ENCODE measurements at places on chromosomes 1 and 21.

- peak; percentile 24 for DNase-seq
Measured at GRCh38 chr21:42652527-42653230, 742 bp upstream of the PDE9A start.

DNA sequence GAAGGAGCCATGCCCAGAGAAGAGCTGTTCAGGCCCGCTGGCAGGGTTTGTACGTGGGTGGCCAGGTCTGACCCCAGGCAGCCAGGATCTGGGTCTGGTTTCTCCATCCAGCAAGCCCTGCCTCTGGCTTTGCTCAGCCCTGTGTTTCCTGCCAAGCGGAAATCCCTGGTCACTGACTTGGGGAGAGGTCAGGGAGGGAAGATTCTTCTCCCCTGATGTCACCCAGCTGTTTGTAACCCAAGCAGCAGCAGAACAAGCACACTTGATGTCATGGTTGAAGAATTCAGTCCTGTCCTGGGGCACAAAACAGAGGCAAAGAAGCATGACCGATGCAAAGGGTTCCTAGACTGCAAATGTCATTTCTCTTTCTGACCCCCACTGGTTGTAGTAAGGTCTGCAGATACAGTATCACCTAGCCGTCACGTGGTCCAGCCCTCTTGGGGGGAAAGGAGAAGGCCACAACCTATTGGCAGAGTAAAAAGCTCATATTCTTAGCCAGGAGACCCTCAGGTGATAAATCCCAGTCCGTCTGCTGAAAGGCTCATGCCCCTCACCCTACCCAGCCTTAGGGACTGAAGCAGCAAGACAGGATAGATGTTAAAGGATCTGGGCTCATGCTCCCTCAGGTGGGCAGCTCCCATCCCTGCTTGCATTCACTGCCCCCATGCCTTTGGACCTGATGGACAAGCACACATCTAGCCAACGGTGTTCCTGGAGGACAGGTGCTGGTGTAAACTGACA, 120.9 kb downstream of the SYT2 start:
- no peak for DNase-seq

DNA sequence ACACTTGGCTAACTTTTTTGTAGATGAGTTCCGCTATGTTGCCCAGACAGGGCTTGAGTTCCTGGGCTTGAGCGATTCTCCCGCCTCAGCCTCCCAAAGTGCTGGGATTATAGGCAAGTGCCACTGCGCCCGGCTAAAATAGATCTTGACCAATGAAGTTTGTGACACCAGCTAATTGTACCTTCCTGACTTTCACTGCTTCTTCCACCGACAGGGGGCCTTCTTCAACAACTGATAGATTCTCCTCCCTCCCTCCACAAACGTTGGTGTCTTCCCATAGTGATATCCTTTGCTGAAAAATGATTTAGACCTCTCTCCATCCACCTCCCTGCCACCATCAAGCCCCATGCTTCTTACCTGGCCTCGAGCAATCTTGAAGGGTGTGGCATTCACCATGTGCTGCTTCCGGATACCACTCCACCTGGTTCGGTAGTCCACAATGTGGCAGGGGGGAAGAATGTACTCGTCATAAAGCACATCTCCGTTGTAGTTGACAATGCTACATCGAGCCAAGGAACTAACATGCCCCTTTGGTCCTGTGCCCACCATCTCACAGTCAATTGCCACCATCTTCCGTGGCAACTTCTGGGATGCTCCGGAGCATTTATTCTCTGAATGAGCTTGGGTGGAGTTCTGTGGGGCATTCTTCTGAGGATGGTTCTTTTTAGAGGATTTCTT, 1.6 kb upstream of the METTL25B start:
- DNase-seq: peak; percentile 91

DNA sequence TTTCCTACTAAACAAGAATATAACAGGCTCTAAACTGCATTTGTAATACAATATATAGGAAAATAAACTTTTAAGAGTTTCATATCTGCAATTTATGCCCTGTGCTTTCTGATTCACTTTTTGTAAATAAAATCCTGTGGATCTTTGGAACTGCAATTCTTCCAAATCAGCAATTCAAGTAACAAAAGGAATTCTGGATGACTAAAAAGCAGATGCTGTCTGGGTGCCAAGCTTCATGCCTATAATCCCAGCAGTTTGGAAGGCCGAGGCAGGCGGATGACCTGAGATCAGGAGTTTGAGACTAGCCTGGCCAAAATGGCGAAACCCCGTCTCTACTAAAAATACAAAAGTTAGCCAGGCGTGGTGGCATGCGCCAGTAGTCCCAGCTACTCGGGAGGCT, 6.3 kb downstream of the NME7 start:
- no peak for DNase-seq

- no peak for DNase-seq
Measured at GRCh38 chr1:230710543-230710904, 3.4 kb downstream of the AGT start.

DNA sequence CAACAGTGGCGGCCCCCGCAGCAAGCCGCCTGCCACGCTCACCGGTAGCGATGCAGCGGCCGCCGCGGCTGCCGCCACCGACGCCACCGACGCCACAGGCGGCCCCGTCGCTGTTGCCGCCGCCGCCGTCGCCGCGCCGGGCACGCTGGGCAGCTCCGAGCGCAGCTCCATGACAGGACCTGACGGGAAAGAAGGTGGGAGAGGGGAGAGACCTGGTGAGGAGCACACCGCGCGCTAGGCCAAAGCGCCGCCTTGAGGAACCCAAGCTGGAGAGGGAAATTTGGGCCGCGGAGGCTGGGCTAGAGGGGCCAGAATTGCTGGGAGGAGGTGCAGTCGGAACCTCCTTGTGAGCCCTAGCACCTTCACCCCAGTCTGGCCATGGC, 1.9 kb downstream of the DMRTA2 start:
- no peak for DNase-seq

DNA sequence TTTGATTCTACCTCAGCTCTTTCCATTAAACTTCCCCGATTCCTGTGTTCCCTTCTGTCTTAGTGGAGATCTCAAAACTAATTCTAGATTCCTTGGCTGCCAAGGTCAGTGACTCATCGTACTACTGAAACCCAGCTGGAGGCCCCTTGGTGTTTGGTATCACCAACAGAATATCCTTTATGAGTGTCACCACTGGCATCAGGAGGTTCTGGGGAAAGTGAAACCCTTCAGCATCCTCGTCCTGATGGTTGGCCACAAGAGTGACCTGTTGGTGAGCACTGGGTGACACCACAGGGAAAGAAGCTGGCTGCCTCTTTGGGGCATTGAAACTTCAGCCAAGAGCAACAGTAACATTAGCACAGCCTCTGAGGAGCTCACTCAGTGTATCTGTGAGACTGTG, 9.6 kb downstream of the RAB42 start:
- DNase-seq: no peak

DNA sequence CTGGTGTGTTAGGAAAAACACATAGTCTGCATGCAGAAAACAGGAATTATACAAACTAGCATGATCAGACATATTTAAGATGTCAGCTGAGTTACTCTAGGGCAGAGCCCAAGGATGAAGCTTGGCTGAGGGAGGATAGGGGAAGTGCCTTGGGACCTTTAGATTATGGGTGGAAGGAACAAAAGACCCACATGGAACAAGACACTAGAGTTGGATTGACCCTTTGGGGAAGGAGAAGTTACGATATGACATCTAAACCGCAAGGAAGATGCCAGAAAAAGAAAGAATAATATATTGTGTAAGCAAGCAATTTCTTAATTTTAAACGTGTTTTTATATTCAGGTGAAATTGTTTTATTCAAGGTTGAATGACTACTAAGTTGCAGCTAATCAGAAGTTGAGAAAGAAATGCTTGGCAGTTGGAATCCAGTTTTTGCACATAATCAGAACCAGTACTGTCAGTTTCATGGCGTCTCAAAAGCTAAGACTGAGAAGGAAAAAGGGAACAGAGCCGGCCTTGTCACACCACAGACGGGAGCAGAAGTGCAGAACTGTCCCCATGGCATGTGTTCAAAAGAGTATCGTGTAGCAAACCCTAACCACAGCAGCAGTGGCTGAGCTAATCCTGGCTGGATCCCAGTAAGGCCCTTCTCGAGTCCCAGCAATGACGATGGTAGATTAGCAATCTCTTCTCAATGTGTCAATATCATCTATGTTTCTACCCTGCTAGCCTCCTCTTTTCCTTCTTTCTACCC, 31.2 kb upstream of the IFNAR2 start:
- DNase-seq: peak; percentile 98

- DNase-seq: no peak
Measured at GRCh38 chr1:16226490-16227179, 10.3 kb downstream of the CPLANE2 start.

DNA sequence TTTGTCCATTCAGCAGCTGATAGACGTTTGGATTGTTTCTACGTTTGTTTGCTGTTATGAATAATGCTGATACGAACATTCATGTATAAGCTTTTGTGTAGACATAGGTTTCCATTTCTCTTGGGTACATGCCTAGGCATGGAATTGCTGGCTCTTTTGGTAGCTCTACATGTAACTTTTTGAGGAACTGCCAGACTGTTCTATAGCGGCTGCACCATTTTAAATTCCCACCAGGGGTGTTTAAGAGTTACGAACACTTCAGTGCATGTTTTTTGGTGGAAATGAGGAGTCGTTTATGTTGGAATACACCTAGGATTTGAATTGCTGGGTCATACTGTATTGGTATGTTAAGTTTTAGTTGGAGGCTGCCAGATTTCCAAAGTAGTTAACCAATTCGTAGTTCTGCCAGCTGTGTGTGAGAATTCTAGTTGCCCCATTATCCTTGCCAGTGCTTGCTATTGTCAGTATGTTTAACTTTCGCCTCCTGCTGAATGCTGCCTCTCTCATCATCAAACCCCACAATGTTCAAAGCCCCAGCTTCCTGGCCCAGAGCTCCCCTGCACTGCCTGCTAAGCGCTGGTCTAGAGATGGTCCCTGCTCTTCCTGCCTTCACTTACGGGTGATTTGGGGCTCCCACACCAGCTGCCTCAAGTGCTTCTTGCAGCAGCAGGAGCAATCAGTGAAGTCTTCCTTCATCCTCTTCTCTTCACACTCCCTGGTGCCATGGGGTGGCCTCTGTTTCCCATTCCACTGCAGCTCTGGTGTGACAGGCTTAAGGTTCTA, 81.0 kb downstream of the MAN1C1 start:
- DNase-seq: no peak

- DNase-seq: peak; percentile 90
Measured at GRCh38 chr1:110916669-110917306, 43.8 kb downstream of the CD53 start.

- DNase-seq: no peak
Measured at GRCh38 chr1:214292322-214292721, 11.4 kb downstream of the SMYD2 start.

GRCh38 chr1:230632273-230632873, 9.9 kb upstream of the COG2 start:
- DNase-seq: peak; percentile 72

DNA sequence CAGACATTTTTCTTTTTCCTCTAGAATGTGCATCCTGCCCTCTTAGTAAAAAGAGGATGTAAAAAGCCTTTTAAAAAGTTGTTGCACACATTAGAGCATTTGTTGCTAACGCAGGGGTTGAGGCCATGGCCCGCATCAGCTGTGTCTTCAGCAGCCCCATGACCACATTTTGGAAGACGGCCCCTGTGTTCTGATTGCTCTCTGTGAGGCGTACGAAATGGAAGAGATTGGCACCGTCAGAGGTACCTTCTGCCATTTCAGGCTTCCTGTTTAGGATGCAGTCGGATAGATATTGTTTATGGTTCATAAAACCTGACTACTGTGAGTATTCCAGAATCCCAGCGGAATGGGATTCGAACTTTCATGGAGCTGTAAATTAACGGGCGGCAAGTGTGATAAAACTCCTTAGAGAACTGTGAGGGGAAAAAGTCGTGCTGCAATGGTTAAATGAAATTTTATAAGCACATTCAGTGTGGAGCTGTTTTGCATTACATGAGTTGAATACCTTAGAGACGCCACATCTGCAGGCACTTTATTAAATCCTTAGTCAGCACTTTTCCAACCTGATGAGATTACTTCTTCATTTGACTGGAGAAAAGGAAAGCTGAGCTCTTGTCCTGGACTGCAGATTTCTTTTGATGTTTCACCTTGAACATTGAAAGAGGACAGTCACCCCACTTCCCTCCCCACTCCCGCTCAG, 273.9 kb downstream of the TM2D1 start:
- DNase-seq: no peak

- DNase-seq: peak; percentile 62
Measured at GRCh38 chr1:52567943-52568342, 15.1 kb upstream of the TUT4 start.

DNA sequence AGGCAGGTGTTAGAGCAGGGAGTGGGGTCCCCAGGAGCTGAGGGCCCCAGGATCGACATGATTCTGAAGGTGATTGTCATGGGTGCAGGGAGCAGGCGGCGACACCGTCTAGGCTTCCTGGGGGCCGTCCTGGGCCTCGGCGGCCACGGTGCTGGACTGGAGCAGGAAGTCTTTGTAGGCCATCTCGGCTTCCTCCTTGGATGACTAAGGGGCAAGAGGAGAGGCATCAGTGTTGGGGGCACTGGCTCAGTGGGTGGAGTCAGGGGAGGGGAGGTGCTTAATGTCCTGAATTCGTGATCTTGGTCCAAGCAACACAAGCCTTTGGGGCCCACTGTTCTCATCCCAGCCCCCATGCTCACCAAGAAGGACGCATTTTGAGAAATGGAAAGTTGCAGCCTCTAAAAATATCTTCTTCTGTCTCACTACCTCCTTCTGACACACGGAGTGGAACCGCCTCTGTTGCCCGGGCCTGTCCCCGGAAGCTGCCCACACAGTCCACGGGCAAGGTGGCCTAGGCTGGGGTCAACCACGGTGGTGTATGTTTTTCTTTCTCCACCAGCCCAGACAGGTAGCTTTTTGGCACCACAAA, 8.6 kb upstream of the FCMR start:
- DNase-seq: no peak

- no peak for DNase-seq
Measured at GRCh38 chr1:90704817-90705216, 12.3 kb downstream of the BARHL2 start.

- no peak for DNase-seq
Measured at GRCh38 chr1:174534789-174535188, 87.0 kb downstream of the GPR52 start.

GRCh38 chr21:44735821-44736220, 24.4 kb upstream of the TSPEAR start:
- no peak for DNase-seq

DNA sequence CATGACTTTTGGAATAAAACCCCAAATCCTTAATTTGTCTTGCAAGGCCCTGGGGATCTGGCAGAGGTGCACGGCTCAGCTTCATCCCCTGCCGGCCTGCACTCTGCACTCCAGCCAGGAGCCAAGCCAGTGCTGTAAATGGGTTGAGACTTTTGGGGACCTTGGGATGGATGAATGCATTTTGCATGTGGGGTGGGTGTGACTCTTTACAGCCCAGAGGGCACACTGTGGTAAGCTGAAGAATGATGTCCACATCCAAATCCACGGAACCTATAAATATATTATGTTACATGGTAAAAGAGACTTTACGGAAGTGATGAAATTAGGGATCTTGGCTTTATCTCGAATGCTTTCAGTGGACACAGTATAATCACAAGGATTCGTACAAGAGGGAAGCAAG, 177.8 kb downstream of the EDEM3 start:
- DNase-seq: no peak

Measured in OCI-M1 (cell line).